Activated CD8-positive, alpha-beta memory T cell treated with anti-CD3 and anti-CD28 coated beads for 36 hours (primary cell): ENCODE measurements at places on chromosomes 5 and 9. TPM values are rescaled to one million over a fixed set of nuclear protein-coding genes. Genes with fewer than 3 reads are reported as not detected.

Gene SPRY4
- 1.5 TPM for total RNA-seq

Gene FREM1
- not detected for total RNA-seq

Gene PCDHGB1
- not detected for total RNA-seq

Gene RPS14
- total RNA-seq, result 2,830 TPM

Gene LTC4S
- 0.65 TPM for total RNA-seq

Gene LRRC26
- not detected for total RNA-seq

Gene RXRA
- 6.7 TPM for total RNA-seq

Gene SEC24A
- total RNA-seq, result 21.8 TPM

Gene C5orf58
- not detected for total RNA-seq
